KG1 (cell line): ENCODE measurements at places on chromosomes 4 and X.

GRCh38 chr4:41747230-41748055 is 1.1 kb downstream of the PHOX2B start:
- DNase-seq = no peak

GRCh38 chr4:122212880-122213279 is 60.7 kb downstream of the BLTP1 start:
- DNase-seq = no peak

- peak; percentile 3 for DNase-seq
These were observed 1.4 kb downstream of the MAMLD1 start for GRCh38 chrX:150364347-150365050.

DNA sequence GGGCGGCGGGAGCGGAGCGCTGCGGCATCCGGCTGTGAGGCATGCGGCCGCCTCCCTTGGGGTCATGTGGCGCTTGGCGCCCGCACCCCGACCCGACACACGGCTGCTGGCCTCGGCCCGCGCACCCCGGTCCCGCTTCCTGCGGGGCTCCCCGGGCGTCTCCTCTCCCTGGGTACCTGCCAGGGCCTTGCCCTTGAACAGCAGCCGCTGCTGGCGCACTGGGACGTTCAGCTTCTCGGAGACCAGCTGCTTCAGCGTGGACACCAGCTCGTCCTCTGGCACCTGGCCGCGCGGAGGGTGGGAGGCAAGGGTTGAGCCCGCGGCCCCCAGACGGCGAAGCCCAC is 391 bp downstream of the UBL4A start:
- no peak for DNase-seq

DNA sequence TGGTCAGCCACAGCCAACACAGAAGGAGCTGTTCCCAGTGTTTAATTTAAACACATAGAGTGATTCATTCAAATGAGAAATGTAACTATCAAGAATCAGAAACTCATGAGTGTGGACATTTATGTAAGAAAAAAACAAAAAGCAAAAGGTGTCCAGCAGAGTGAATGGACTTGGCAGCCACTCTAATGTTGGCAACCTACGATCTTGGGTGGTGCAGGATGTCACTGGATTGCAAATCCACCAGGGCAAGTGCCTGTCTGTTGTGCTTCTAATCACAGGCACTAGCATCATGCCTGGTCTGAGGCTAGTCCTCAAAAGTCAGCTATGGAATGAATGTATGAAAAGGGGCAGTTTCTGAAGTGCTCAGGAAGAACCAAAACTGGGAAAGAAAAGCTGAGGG is 277.7 kb upstream of the CLNK start:
- DNase-seq = no peak

GRCh38 chr4:1363513-1363912 is 16.5 kb downstream of the UVSSA start:
- no peak for DNase-seq

DNA sequence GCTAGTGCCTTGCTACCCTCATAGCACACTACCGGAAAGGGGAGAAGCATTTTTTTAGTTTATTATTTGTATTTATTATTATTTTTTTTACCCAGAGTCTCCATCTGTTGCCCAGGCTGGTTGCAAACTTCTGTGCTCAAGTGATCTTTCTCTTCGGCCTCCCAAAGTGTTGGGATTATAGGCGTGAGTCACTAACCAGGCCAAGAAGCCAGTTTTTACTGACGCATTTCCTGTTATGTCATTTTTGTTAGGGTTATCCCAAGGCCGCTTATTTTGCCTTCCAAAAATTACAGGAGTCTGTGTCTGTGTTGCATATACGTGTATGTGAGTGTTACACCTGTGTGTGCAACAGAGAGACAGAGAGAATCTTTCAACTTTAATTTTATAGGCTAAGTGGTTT is 404.5 kb downstream of the GBA3 start:
- no peak for DNase-seq

- DNase-seq = peak; percentile 24
These were observed 4.2 kb upstream of the TMSB4X start for GRCh38 chrX:12970691-12971202.

- DNase-seq = no peak
These were observed 80.8 kb downstream of the APBB2 start for GRCh38 chr4:41133454-41134018.

- no peak for DNase-seq
These were observed 43.5 kb upstream of the SLC25A31 start for GRCh38 chr4:127686658-127687057.

GRCh38 chr4:78207951-78208350 is 150.8 kb downstream of the FRAS1 start:
- no peak for DNase-seq

DNA sequence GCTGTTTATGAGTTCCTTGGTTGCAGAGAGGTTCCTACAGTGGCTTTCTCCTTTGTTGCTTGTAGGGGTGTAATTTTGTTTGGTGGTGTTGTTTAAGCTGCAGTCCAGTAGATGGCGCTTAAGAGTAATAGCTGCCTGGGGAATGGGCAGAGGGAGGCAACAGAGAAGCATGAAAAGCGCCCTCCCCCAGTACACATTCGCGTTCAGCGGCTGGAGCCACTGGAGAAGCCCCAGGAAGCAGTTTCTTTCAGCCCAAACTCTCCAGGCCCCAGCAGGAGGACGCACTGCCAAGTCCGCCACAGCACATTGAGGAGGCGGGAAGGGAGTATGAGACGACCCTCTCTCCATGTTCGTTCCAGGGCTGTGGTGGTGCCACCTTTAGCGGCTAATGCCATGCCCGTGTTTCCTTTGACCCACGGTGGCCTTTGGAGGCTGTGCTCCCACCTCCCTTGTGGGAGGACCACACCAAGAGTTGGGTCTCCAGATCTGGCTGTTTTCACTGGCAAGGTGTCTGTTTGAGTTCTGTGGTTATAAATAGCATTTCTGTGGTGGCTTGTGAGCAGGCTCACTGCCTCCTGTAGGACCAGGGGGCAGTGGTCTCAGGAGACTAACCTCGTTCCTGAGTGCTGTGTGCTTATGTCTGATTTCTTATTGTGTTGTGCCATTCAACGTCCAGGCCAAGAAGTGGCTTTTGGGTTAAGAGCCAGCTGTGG is 252.3 kb downstream of the ARHGAP10 start:
- no peak for DNase-seq

GRCh38 chr4:187166886-187167512 is 443.3 kb upstream of the FAT1 start:
- no peak for DNase-seq

- no peak for DNase-seq
These were observed 240.2 kb upstream of the MAGEB16 start for GRCh38 chrX:35557916-35558315.

- no peak for DNase-seq
These were observed 50.6 kb downstream of the QRFPR start for GRCh38 chr4:121330180-121330665.

GRCh38 chr4:113646442-113646822 is 115.1 kb downstream of the CAMK2D start:
- no peak for DNase-seq

DNA sequence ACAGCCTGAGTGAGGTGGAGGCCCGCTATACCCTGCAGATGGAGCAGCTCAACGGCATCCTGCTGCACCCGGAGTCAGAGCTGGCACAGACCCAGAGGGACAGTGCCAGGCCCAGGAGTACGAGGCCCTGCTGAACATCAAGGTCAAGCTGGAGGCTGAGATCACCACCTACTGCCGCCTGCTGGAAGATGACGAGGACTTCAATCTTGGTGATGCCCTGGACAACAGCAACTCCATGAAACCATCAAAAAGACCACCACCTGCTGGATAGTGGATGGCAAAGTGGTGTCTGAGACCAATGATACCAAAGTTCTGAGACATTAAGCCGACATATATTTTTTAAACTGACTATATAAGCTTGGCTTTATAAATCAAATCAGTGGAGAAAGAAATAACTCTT is 73.3 kb upstream of the HHIP start:
- DNase-seq = no peak

DNA sequence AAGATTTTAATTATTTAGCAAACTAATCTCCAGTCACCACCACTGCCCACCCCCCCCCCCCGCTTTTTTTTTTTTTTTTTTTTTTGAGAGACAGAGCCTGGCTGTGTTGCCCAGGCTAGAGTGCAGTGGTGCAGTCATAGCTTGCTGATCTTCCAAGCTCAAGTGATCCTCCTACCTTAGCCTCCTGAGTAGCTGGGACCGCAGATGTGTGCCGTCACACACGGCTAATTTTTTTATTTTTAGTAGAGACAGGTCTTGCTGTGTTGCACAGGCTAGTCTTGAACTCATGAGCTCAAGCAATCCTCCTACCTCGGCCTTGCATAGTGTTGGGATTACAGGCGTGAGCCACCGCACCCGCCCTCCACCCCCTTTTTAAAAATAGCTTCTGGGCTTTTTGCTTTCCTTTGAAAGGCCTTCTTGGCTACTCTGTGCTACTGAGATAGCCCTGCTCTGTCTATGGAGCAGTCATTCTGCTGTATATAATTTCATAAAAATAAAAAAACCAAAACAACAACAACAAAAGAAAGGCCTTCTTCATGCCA is 18.7 kb downstream of the TXLNG start:
- no peak for DNase-seq
